ENCODE measurements at places on chromosomes 5 and 9.

DNA sequence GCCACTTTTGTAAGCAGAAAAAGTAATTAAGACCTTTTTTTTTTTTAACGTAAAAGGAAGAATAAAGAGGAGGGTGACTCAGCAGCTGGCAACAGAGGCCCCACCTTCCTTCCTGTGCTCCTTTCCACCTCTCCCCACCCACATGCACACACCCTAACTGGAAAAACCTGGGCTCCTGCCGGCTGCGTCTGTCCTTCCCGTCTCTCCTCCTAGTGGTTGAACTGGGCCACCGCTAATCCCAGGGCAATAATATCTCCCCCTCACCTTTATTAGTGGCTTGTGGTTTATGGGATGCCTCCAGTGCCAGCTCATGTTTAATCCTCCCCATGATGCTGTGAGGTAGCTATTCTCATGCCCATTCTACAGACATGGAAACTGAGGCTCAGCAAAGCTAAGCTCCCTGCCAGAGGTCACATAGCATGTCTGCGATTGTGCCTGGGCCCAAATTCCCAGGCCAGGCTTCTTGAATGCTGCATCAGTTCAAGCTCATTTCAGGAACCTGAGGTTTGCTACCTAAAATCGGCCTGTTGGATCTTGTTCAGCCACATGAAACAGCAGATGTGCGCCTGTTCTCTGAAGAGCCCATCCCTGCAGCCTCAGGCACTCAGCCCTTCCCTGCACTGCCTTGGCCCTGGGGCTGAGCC is 60.9 kb upstream of the IL17B start:
- DNase-seq: no peak

- no peak for DNase-seq
Observed at GRCh38 chr5:148471379-148471778, 87.6 kb downstream of the FBXO38 start.

DNA sequence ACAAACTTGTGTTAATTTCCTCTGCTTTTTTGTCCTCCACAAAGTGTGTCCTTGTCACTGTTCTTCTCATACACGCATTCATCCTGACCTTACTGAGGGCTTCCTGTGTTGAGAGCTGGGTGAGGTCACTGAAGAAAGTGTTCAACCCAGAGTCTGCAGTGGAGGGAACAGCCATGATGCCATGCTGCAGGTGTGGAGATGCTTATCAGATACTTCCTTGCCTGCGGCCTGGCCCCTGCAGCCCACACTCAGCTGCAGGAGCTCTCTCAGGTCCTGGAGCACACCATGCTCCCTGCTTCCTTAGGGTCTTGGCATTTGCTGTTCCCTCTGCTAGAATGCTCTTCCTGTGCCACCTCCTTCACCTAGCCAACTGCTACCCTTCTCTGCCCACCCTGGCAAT is 108.1 kb upstream of the SPRY4 start:
- no peak for DNase-seq

DNA sequence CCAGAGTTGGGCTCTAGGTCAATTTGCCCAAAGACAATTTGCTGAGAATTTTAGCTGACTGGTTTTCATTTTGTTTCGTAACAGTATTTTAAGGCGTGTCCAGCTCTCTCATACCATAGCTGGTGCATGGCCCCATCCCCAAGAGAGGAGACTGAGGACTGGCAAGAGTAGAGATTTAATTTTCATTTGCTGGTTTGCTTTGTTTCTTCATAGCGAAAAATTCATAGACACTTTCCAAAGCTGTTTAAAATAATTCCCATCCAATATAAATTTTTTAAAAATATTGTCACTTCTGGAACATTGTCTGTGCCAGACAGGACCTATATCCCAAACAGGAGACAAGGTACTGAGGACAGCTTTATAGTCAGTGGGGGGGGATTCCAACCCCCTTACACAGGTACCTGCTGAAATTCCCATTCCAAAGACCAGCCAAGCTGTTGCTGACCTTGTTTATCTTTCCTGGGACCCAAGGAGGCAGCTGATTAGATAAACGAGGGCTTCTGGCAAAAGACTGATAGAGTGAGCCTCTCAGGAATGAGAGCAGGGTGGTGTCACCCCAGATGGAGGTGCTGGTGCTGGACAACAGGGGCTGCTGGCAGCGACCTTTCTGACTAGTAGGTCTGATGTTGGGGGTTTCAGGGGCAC is 6.8 kb upstream of the ANGPTL2 start:
- DNase-seq: no peak

- no peak for DNase-seq
Observed at GRCh38 chr9:14923701-14924100, 13.5 kb upstream of the FREM1 start.

- no peak for DNase-seq
Observed at GRCh38 chr9:126756876-126757415, 47.9 kb upstream of the ZBTB43 start.

DNA sequence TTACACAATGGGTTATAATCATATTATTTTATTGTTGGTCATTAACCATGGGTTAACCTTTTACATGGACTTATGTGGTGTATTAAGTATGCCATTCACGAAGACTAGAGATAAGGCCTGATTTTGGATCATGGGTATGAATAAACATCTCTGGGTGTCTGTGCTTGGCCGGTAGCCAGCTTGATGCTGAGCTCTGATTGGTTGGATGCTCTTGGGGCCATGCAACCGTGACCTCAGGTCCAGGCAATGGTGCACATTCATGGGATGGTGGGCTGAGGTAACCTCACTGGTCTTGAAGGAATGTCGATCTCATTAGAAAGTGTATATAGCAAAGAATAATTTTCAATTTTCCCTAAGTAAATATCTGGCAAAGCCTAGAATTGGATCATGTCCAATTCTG is 158.2 kb upstream of the IL12B start:
- no peak for DNase-seq

DNA sequence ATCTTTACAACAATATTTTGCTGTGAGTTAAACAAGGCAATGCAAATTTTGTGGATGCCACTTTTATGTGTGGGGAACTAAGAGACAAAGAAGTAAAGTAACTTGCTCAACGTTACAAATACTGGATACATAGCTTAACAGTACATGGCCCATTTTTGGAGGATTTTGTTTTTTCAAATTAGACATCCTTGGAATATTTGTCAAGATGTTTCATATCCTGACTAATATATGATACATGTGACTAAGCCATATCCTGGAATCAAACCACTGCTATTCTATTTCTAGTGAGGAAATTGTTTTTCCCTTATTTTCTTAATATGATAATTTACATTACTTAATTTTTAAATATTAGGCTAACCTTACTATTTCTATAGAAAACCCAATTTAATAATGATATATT is 529.8 kb downstream of the DMRTA1 start:
- no peak for DNase-seq

- DNase-seq: no peak
Observed at GRCh38 chr5:40485021-40485998, 194.4 kb upstream of the PTGER4 start.

DNA sequence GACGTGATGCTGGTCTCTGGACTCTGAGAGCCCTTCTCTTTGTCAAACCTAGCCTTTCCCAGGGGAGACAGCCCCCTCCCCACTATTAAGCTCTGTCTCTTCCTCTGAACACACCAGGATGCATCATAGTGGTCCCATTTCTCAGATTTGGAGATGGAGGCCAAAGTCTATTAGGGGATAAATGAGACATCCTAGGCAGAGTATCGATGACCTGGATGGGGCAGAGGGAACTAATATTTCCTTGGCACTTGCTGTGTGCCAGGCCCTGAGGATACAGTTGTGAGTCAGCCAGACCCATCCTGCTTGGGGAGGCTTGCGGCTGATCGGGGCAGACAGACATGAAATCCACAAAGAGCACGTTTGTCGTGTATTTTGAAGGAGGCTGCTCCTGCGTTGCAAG is 5.2 kb downstream of the DNM1 start:
- DNase-seq: no peak

GRCh38 chr9:99544526-99544925 is 277.2 kb upstream of the NR4A3 start:
- peak; percentile 3 for DNase-seq

Data from AG09319 (cell line).